ENCODE measurements at places on chromosomes 6 and 20.

- DNase-seq, result no peak
Observed at GRCh38 chr20:32982617-32983458, 21.4 kb downstream of the SUN5 start.

DNA sequence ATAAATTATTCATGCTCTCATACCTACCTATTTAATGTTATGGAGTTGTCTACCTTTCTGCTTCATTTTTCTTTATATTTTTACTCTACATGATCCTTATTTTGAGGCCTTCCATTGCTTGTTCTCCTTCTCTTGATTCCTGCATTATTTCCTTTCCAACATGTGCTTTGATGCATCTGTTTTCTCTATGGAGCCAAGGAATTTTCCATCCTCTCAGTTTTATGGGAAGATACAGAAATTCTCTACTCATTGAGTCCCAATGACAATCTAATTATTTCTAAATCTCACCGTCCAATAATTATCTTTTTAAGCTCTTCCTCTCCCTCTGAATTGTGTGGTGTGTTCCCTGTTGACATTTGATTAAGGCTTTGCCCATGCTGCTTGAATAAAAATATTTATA, 136.0 kb downstream of the PACRG start:
- no peak for DNase-seq

DNA sequence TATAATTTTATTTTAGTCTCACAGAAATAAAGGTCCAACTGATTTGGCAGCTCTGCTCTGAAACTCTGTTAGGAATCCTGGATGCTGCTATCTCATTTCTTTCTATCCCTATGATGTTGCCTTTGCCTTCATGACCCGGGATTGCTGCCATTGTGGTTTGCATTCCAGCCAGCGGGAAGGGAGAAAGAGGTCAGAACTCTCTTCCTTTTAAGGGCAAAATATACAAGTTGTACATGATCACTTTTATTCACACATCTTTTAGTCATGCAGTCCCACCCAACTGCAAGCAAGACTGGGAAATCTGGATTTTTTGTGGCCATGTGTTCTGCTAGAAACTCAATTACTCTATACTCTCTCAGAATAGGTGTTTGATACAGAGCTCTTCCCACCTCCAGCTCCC, 263.1 kb upstream of the ZFP64 start:
- DNase-seq, result no peak

- no peak for DNase-seq
Observed at GRCh38 chr20:24050119-24050518, 61.5 kb upstream of the GGTLC1 start.

DNA sequence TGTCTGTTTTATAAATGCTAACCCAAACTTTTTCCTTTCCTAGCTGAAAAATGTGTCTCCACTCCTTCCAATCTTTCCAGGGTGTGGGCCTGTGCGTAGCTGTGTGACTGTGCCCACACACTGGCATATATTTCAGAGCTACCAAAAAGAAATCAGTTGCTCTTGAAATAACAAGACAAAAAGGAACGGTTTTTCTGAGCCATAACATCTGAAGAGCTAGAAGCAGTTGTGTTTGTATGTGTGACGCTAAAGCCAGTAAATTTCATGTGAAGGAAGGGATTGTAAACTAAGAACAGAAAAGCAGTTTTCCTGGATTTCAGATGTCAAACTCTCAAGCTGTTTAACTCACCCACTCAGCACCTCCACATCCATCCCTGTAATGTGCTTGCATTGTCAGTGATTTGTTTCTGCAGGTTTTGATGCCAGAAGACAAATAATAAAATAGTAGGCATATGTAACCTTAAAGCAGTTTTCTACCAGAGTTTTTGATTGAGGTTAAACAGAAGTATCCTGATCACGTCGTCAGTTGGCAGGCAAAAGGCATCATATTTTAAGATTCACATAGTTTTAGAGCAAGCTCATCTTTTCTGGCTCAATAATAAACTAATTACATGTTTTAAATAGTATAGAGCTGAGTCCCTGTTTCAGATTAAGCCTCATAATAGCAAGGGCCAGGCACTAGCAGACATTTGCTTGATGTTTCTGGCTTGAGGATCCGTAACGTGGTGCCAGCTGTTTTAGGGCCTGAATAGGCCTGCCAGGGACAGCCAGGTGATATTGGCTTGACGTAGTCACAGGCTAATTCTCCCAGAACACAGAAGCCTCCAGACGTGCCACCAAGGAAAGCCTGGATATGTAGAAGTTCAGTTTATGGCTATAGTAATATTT, 90.9 kb downstream of the FOXO3 start:
- no peak for DNase-seq

GRCh38 chr6:44456070-44456965, 68.8 kb downstream of the CDC5L start:
- peak; percentile 9 for DNase-seq
